ENCODE measurements at places on chromosomes 5 and 9. TPM values are rescaled to one million over a fixed set of nuclear protein-coding genes. Genes with fewer than 3 reads are reported as not detected.

DNA sequence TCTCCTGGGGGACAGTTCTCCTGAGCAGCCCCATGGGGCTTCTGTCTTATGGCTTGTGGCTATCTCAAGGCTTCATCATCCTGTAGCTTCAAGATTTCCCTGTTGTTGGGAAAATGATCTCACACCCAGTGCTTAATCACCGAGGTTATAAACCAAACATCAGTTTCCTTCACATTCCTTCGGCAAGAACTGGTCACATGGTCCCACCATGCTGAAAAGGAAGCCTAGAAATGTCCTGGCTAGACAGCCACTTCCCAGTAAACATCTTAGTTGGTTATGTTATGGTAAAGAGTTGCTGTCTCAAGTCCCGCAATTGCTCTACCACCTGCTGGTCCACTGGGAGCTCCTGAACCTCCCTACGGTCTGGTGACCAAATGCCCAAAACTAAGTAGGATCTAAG, 66.0 kb downstream of the RAB3C start:
- no peak for DNase-seq

GRCh38 chr5:53010814-53011213, 21.7 kb downstream of the ITGA2 start:
- no peak for DNase-seq

DNA sequence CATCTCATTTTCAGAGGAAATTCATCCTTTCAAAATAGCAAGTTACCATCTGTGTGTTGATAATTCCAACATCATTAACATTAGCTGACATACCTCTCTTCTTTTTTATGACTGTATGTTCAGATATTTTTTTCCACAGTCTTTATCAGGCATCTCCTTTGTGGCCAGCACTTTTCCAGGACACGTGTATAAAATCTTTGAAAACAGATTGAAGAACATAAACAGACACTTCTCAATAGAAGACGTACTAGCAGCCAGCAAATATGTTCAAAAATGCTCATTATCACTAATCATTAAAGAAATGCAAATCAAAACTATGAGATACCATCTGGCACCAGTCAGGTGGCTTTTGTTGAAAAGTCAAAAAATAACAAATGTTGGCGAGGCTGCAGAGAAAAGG, 734.3 kb downstream of the SEMA5A start:
- no peak for DNase-seq

- DNase-seq: no peak
Observed at GRCh38 chr9:126053913-126054312, 272.7 kb upstream of the MVB12B start.

GRCh38 chr5:33650911-33651310, 210.1 kb downstream of the TARS1 start:
- DNase-seq: no peak

DNA sequence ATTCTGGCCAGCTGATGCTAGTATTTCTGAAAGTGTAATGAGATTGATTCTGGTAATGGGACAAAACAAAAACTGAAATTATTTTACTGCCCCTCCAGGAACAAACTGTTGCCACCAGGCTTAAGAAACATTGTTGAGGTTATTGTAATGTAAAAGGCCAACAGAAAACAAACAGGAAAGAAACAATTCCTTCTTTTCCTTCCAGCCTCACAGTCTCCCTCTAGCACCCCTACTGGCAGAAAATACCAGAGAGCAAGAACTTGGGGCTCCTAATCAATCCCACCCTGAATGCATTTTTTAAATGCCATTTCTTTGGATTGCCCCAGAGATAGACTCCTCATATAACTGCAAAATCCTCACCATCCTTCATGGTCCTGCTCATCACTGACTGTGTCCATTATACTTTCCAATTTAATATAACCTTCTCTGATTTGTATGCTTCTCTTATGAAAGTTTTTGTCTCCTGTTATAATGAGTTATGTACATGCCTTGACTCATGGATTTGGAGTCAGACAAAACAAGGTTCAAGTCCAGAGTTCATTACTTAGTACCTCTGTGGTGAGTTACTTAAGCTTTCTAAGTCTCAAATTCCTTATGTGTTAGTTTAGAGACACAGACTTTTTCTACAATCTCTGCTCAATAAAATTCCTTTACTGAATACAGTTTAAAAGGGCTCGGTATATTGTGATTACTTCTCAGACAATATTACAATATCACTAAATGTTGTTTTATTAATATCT, 157.9 kb upstream of the FBN2 start:
- DNase-seq: no peak

DNA sequence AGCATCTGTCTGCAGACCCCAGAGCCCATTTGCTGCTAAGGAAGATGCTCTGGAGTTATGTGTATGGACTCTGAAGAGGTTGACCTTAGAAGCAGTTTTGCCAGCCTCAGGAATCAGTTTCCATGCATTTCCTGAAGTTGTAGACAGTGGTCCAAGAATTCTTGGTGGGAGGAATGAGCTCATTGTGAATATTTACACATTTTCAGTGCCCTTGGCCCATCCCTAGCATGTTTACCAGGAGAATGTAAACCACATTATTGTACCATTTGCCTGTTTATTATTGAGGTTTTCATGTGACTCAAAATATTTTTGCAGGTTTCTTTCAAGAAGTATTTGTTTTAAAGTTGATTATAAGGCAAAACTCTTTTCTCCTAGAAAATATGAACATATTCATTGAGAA, 93.8 kb downstream of the NXNL2 start:
- no peak for DNase-seq

GRCh38 chr9:18824095-18824666, 208.8 kb downstream of the SAXO1 start:
- no peak for DNase-seq

DNA sequence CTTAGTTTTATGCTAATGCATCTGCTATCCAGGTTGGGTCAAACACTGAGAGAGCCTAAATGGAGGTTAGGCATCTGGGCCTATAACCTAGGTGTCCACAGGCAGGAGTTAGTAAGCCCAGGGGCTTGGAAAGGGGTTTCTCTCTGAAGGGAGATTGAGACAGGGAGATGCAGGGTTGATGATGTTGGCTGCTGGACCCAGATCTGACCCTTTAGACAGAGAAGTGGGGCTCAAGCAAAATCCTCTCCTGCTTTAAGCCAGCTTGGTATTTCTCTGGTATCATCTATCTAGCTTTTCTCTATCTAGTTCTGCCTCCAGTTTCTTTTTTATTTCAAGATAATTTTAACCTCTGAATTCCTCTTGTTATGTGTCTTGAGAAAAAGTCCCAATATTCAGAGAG, 18.3 kb upstream of the ANKRD55 start:
- no peak for DNase-seq

DNA sequence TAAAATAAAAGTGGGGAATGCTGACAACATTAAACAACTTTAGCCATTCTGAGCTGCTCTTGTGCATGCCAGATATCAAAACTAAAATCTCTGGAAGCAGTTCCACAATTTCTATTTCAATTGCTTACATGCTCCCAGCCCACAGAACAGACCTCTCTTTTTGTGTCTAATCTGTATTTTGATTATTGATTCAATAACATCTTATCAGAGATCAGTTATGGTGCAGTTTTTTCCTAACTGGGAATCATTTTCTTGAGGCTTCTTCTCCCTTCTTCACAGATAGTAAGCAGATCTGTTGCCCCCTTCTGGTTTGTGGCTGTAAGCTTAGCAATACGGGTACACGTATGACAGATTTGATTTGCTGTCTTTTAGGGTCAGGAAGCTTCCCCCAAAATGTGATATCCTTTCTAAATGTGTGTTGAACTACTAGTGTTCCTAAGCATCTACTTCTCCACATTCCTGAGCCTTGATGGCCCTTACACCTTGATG, 39.4 kb downstream of the MRPS27 start:
- DNase-seq: no peak

ALDOB gene
- total RNA-seq: not detected

GNA14 gene
- not detected for total RNA-seq

CDHR2 gene
- 1.3 TPM for total RNA-seq

SLIT3 gene
- total RNA-seq: not detected
